Stimulated activated CD8-positive, alpha-beta memory T cell treated with anti-CD3 and anti-CD28 coated beads, Interleukin-12 subunit alpha, Interleukin-12 subunit beta, amount 100 ng/mL, for 1 hour (primary cell): ENCODE measurements at places on chromosomes 1 and 21.

DNA sequence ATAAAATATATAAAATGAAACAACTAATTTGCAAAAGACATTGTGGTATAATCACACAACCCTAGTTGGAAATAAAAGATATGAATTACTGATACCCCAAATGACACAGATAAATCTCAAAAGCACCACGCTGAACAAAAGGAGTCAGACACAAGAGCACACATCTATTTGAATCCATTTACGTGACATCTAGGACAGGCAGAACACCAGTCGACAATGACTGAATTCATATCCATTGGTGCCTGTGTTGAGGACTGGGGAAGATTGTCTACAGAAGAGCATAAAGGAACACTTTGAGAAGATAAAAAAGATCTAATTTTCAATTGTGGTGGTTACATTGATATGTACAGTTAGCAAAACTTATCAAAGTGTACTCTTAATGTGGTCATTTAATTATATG is 874.1 kb downstream of the LTN1 start:
- DNase-seq: no peak

GRCh38 chr1:28537457-28538199 is 15.3 kb upstream of the TRNAU1AP start:
- DNase-seq: no peak

- no peak for DNase-seq
These were observed 9.8 kb downstream of the PPP2R5A start for GRCh38 chr1:212294983-212295382.

GRCh38 chr1:154626456-154627256 is 18.7 kb upstream of the ADAR start:
- DNase-seq: no peak

GRCh38 chr1:53763911-53764310 is 24.9 kb upstream of the GLIS1 start:
- no peak for DNase-seq

DNA sequence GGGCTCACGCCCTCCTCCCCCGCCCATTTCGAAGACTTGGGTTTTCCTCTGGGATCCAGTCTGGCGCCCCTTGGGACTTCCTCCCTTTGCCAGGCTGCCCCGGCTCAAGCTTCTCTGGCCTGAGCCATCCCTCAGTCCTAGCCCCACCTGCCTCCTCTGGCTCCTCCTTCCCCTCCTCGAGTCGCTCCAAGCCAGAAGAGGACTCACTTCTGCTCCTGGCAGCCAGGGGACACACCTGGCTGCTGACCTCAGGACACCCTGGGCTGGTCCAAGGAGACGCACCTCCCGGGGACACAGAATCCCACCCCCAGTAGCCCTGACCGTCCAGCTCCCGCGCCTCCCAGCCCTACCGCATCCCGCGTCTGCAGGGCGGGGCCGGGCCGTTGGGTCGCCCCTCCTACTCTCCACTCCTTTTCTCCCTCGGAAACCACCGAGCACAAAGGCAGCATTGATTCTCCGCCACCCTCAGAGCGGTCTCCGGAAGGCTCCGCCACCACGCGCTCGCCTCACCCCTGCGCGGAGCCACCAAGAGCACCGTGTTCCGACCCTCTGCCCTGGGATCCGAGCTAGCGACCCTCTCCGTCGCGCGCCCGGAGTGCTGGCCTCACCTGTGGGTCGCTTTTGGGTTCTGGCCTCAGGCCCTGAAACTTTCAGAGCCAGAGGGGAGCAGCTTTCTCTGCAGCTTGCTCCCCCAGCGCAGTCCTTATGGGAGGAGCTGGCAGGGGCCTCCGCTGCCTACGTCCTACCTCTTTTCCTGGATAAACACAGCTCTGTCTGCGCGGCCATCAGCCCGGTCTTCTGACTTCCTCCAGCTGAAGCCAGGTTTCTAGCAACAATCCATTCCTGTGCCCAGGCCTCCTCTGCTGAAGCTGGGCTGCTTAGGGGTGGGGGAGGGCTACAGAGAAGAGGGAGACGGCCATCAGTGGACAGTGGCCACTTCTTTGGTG is at the start of gene C2CD4D:
C2CD4D (minus strand) TSS at position 364 of the 947 bp plus-strand sequence. CDS start 831 bp downstream, outside the sequence.
- peak; percentile 45 for DNase-seq

- no peak for DNase-seq
These were observed 256.8 kb downstream of the DISC1 start for GRCh38 chr1:231883382-231883781.

DNA sequence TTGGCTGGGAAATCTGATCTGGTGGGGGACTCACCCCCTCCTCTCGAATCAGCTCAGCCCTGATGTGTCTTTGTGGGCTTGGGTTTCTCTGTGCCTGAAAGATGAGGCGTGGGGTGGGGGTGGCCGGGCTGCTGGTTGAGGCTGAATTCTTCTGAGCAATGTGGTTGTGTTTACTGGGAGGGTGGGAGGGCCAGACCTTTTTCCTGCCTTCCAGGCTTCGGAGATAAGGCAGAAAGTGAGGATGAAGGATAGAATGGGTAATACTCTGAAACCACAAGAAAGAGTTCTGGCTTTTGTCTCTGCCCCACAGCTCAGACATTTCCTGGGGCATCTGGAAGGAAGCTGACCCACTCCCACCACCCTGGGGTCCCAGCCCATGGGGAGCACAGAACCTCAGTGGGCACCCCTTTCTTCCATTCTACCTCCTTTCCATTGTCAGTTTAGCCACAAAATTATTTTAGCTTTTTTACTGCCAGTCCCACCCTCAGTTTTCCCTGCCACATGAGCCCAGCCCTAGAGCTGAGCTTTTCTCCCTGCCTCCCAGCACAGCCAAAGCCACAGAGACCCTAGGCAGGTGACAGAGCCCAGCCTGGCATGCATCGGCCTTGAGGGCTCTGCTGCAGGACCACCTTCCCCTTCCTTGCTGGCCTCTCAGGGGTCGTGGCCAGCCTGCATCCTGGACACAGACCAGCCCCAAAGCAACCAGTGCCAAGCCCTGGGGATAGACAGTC is 11.2 kb downstream of the ALX3 start:
- DNase-seq: no peak

DNA sequence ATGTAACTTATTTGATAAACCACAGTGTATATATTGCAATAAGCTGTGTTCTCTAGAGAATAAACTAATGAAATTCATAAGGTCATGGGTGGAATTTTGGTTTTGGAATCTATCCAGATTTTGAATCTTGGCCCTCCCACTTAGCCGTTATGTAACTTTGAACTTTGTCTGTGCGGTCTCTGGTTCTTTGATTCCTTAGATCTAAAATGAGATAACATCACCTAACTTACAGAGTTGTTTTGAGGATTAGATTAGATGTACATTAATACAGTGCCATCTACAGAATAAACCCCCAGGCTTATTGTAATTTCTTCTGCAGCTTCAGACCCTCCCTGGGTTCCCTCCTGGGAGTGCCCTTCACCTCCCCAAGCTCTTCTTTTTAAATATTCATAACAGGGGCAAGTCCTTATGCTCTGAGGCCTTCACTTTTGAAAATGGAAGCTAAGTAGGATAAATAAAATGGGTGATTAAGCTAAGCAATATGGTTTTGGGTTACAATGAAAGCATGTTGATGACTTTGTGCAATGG is 124.3 kb downstream of the ATG4C start:
- no peak for DNase-seq

DNA sequence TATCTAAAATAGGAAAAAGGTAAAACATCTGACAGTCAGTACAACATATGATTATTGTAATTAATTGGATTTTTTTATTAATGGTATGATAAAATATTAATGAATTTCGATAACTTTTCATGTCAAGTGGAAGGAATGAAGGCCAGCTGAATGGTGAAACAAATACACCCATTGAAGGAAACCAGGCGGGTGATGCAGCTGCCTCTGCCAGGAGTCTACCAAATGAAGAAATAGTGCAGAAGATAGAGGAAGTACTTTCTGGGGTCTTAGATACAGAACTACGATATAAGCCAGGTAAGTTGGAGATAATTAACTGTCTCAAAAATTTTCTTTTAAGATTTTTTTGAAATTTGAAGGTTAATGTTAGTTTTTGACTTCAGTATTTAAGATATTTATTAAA is 3.2 kb downstream of the SON start:
- DNase-seq: no peak

DNA sequence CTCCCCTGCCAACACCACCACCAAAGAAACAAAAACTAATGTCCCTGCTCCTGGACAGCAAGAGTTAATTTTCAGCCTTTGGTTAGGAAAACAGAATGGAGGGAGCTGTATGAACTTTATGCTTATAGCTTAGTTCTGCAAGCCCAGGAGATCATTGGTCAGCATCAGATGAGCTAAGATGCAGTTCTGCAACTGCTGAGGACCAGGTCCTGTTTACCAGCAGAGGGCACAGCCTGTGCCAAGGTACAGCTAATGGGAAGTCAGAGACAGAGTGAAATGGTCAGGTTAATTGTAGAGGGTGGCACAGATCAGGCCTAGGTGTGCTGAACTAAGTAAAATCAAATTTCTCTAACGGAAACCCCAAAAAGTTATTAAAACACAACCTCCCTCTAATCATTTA is 161.3 kb downstream of the ROR1 start:
- no peak for DNase-seq

DNA sequence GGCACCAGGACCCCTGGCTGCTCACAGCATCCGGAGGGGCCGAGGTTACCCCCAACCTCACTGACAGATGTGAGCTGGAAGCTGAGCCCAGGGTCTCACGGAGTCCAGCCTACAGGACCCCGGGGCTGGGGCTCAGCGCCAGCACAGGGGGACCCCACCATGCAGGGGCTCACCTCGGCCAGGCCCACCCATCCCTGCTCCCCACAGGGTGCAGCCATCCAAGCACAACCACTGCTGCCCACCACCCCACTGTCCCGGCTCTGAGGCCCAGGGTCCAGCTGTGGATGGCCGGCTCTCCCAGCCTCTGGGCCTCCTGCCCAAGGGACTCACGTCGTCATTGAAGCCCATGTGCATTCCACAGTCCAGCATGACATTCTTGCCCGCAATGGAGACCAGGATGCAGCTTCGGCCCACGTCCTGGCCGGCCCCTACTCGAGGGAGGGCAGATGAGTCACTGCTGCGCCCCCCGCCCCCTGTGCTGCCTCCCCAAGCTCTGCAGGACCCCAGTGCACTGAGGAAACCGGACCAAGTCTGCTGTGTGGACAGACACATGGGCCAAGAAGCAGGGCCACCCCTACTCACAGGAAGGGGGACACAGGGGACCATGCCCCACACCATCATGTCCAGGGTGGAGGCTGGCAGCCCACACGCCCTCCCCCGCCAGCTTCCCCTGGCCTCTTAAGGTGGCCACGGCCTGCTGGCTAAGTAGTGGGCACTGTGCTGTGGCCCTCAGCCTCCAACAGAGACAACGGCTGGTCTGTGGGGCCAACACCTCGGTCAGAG is 3.6 kb downstream of the INTS11 start:
- DNase-seq: no peak

GRCh38 chr1:25163986-25164385 is 68.3 kb downstream of the SYF2 start:
- no peak for DNase-seq

DNA sequence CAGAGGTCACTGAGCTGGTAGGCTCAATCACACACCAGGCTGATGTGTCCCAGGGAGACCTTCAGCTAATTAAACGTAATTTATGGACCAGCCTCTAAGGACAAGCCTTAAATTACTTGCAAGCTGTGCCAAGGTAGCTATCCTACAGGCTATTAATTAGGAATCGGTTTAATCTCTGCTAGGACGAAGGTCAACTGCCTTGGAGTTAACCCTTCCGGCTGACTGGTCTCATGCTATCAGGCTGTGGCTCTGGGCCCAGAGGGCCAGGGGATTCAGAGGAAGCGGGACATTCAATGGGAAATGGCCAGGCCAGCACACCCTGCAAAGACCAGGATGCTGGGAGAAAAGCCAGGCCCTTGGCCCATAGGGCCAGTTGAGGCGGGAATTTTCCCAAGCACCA is 19.0 kb downstream of the DHRS3 start:
- no peak for DNase-seq

GRCh38 chr1:40896482-40896881 is 34.3 kb upstream of the CITED4 start:
- no peak for DNase-seq

GRCh38 chr1:2053784-2054376 is 3.7 kb downstream of the PRKCZ start:
- DNase-seq: no peak

GRCh38 chr1:169928438-169929209 is 34.9 kb upstream of the SCYL3 start:
- DNase-seq: no peak

- DNase-seq: no peak
These were observed 121.8 kb upstream of the ERG start for GRCh38 chr21:38619992-38620479.

GRCh38 chr1:37233606-37234005 is 199.3 kb upstream of the GRIK3 start:
- DNase-seq: no peak

- DNase-seq: no peak
These were observed 604.6 kb downstream of the MRPL39 start for GRCh38 chr21:25002676-25003075.

DNA sequence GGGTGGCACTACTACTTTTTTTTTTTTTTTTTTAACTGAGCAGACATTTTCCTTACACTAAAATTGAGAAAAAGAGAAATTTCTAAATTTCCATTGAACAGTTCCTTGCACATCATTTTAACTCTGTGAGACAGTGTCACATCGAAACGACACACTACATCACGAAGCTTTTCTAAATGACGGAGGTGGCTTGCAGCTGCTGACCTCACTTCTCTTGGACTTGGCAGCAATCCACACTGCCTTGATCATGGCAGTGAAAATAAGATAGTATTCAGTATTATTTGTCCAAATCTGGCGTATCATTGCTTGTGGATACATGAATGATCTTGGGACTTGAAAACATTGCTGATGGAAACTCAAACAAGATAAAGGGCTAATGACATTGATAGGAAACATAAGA is 80.3 kb upstream of the CYYR1 start:
- no peak for DNase-seq

DNA sequence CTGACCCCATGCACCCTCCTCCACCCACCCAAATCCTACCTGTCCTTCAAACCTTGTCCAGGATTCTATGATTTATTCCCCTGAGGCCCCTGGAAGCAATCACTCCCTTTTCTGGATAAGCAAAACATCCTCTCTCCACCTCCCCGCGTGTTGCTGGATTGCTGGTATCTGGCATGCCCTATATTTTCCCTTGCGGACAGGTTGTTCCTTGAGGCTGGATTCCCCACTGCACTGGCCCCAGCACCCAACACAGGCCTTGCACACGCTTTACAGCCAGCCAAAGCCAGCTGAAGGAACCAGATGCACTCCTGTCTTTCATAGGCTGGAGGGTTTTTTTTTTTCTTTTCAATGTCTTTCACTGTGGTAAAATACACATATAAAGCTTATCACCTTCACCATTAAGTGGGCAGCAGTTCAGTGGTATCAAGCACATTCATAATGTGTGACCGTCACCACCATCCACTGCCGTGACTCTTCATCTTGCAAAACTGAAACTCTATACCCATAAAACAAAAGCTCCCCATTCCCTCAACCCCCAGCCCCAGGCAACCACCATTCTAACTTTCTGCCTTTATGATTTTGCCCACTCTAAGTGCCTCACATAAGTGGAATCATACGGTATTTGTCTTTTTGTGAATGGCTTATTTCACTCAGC is 50.9 kb downstream of the TOR1AIP2 start:
- no peak for DNase-seq
